Testis (tissue), 5 donors: ENCODE measurements at places on chromosomes 3 and 15. TPM values are rescaled to one million over a fixed set of nuclear protein-coding genes. Genes with fewer than 3 reads are reported as not detected.

DNA sequence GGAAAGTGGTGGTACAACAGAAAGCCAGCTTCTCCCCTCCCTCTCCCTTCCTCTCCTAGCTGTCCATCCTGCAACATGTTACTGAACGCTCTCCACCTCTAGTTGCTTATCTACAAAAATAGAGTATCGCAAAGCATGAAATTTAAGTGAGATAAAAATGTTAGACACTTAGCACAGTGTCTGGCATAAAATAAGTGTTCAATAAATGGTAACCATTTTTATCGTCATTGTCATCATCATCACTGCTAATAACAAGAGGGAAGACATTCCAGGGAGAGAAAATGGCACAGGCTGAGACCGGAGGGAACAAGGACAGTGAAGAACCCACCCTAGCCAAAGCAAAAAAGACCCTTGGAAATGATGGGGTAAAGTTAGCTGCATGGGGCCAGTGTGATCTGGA, 38.7 kb upstream of the SKOR1 start:
- no peak for DNase-seq

GRCh38 chr3:192655040-192655439, 72.3 kb downstream of the FGF12 start:
- DNase-seq: no peak

LRRC3B gene
- 6.3 TPM for total RNA-seq

GOLGA6B gene
- total RNA-seq: 18.0 TPM

TNFSF10 gene
- 4.3 TPM for total RNA-seq

C3orf49 gene
- 0.93 TPM for total RNA-seq
